Stimulated activated CD8-positive, alpha-beta memory T cell treated with anti-CD3 and anti-CD28 coated beads, Interleukin-7, amount 100 ng/mL, for 1 hour (primary cell): ENCODE measurements at places on chromosomes 3 and 15.

- no peak for DNase-seq
Measured at GRCh38 chr3:94875149-94875548, 812.3 kb downstream of the NSUN3 start.

DNA sequence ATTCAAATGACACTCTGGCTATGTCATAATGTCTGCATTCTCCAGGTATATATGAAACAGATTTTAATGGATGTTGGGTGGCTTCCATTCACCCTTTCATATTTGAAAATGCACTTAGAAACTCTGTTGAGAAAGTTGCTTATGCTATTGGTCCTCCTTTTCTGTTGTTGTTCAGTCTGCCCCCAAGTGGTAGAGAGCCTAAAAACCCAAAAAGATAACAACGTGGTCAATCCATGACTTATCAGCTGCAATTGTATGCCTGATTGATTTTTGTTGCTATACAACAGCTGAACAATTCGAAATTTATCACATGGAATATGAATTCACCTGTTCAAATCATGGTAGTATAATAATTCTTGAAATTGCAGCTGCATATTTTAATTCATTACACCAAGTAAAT is 279.8 kb downstream of the ROBO2 start:
- no peak for DNase-seq

DNA sequence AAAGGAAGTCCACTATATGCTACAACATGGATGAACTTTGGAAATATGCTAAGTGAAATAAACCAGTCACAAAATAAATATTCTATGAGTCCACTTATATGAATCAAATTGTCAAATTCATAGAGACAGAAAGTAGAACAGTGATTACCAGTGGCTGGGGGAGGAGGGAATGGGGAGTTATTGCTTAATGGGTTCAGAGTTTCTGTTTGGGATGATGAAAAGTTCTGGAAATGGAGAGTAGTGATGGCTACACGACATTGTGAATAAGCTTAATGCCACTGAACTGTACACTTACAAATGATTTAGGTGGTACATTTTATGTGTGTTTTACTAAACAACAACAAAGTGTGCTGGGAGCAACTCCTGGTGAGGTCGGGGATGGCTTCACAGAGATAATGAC is 38.1 kb downstream of the HOMER2 start:
- DNase-seq = no peak

- no peak for DNase-seq
Measured at GRCh38 chr3:59088761-59089160, 38.9 kb upstream of the CFAP20DC start.

DNA sequence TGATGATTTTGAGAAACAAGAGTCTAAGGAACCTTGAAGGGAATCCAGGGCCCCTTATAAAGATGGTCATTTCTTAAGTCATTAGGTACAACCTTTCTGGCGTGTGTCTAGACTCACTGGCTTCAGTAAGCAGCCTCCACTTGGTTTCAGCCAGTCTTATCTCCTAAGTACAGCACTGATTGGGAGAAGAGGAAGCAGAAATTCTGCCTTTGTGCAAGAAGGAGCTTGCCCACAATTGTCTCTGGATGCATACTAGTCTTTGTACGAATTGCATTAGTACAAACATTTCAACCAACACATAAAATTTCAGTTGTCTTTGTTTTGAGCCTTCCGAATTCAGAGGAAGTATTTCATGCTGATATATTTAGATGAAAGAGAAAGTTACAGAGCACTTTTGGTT is 139.4 kb downstream of the SLCO3A1 start:
- no peak for DNase-seq

- no peak for DNase-seq
Measured at GRCh38 chr3:79306934-79307570, 460.7 kb downstream of the ROBO1 start.

DNA sequence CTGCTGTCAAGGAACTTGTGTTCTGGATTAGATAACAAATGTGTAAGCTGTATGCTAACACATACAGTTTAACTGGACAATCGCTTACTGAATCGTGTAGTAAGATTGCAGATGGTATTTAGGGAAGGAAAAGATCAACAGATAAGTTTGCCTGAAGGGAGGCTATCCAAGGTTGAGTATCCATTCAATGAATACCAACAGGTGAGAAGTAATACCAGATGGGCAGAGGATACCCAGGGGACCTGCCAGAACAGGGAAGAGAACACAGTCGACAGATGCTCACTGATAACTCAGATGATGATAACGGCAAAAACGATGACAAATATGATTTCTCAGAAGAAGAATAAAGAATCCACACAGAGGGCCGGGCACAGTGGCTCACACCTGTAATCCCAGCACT is 3.2 kb upstream of the UACA start:
- no peak for DNase-seq

- no peak for DNase-seq
Measured at GRCh38 chr3:42663581-42664437, 10.3 kb downstream of the ZBTB47 start.

DNA sequence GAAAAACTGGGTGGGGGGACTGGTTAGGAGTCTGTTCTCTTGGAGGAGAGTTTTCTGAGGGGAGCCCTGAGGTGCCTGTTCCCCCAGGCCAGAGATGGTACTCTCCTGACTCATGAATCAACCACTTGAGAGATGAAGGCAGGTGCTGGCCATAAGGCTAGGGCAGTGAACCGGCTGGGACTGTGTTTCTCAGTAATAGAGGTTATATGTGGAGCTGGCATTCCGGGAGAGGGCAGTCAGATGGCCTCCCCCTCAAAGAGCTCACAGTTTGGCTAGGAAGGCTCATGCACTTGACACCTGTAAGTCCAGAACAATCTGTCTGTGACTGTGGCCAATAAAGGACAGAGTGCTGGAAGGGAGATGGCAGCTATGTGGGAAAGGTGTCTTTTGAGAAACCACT is 10.0 kb upstream of the SCN10A start:
- DNase-seq = no peak

DNA sequence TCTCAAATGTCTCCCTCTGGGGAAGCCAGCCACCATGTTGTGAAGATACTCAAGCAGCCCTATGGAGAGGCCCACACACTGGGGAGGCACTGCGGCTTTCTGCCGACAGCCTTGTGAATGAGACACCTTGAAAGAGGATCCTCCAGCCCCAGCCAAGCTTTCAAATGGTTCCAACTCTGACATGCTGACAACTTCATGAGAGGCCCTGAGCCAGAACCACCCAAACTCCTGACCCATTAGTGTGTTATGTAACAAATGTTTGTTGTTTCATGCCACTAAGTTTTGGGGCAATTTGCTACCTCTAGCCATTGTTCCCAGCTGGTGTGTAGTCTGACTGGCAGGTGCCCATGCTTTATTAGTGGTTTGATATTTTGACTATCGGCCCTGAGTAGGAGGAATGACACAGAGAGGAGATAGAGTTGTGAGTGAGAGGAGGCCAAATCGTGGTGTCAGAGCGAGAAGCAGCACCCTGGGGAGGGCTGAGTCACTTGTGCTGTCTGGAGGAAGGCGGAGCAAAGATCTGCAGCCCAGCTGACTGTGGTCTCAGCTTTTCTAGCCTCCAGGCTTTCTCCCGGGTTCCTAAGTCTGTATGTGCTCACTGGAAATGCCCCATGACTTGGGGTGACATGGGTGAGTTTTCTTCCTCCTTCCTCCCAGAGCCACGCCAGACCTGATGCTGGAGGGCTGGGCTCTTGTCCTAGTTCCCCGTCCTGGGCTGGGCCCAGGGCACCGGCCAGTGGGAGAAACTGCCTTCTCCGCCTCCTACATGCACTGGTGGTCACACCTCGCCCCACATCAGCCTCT is 56.7 kb upstream of the BLM start:
- DNase-seq = peak; percentile 29

DNA sequence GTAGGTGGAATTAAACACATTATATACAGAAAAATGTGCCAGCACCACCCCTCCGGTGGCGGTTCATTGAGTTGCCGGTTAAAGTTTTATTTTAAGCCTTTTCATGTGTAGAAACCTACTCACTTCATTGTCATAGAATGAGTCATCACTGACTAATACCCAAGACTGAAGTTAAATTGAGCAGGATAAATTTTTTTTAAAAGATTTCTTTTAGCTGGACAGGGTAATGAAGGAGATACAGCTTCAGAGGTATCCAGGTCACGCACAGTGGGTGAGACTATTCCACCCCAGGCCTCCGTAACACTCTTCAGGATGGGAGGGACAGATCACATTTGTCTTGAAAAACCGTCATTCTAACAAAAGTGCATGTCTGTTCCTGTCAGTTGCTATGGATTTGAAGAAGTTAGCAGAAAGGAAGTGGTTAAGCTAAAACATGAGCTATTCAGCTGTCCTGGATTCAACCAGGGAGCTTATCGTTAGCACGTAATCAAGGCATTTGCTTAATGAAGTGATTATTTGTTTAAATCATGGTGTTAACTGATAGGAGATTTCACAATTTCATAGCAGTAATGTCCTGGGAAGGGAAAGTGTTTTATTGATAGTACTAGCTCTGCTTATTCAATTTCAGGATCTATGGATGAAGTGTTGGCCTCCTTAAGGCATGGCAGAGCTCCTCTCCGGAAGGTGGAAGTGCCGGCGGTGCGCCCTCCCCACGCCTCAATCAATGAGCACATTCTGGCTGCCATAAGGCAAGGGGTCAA is 23.4 kb downstream of the WHAMM start:
- no peak for DNase-seq

GRCh38 chr3:49124991-49125670 is 4.5 kb upstream of the USP19 start:
- no peak for DNase-seq

DNA sequence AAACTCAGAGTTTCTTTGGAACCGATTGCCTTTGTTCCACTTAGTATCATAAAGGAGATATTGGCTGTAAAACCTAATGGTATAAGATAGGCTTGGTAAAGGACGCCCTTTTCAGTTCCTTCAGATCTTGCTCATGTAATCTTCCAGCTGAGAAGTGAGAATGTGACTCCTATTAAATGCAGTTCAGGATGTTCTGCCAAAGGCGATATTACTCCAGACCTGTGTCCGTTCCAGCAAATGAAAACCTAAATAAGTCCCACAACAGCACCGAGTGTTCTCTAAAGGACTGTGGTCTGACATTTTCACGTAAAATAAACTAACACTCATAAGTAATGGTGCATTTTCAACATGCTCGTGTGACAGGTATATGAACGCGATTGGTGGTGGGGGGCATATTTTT is 276.2 kb downstream of the FEZF2 start:
- DNase-seq = no peak

- DNase-seq = no peak
Measured at GRCh38 chr3:113185194-113185835, 26.0 kb upstream of the BOC start.

DNA sequence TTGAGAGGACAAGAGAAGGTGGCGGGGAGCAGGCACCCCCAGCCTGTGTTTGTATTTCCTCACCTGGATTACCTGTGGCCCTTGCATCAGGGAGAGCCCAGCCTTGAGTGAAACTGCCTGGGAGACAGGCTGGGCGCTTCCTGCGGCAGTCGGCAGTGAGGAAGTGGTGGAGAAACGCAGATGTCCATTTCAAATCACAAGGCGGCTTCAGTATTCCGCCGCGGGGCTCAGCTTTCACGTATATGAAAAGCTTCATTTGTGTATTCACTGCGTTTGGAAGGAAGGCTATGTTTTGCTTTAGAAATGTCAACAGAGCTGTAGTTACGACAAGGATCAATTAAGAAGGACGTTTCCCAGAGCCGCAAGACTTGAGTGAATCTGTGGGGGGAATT is 167.4 kb upstream of the CTDSPL start:
- DNase-seq = no peak

GRCh38 chr3:14120111-14120920 is 4.4 kb downstream of the CHCHD4 start:
- no peak for DNase-seq

- no peak for DNase-seq
Measured at GRCh38 chr3:42846685-42847522, 28.8 kb downstream of the CYP8B1 start.

- no peak for DNase-seq
Measured at GRCh38 chr15:77537006-77537405, 95.7 kb downstream of the LINGO1 start.

- DNase-seq = no peak
Measured at GRCh38 chr15:63501256-63502089, 2.9 kb upstream of the USP3 start.

- DNase-seq = no peak
Measured at GRCh38 chr3:176566757-176567156, 630.5 kb downstream of the TBL1XR1 start.

DNA sequence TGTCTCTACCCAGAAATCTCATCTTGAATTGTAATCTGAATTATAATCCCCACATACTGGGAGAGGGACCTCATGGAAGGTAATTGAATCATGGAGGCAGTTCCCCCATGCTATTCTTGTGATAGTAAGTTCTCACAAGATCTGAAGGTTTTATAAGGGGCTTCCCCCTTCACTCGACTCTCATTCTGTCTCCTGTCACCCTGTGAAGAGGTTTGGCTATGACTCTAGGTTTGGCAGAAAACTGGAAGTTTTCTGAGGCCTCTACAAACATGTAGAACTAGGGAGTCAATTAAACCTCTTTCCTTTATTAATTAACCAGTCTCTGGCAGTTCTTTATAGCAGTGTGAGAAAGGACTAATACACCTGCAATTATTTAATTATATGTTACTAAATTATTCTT is 125.2 kb upstream of the TGFBR2 start:
- DNase-seq = no peak

DNA sequence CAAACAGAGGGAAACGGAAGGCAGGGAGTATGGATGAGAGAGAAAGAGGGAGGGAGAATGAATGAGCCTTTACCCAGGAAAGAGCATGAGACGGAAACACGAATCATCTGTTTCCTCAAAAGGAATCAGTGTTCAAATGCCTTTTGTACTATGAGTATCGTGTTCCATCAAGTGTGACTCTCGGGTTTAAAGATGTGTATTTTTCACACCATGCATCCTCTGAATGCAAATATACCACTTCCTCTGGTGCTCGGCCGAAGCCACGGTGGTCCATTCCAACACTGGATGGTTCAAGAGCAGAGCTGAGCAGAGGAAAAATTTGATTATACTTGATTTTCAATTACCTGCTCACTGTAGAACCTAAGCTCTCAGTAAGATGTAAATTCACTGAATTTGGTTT is 505.1 kb downstream of the MECOM start:
- no peak for DNase-seq

DNA sequence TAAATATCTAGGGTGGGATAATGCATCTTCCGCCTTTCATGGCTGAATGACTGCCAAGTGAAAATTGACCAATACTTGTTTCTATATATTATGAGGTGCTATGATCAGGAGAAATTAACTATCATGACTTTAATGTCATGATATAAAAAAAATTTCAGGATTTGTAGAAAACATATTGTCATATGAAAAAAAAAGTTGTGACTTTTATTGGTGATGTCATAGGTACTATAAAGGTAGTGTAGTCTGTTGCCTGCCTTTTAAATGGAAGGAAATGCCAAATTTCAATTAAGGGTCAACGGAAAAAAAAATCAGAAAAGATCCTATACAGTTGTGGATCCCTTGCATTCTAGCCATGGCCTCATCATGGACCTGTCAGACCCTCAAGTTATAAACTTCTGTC is 15.5 kb downstream of the LRRC3B start:
- no peak for DNase-seq

GRCh38 chr3:195911946-195912270 is 3.6 kb upstream of the TNK2 start:
- no peak for DNase-seq
